Adrenal gland (tissue), 19 donors: ENCODE measurements at places on chromosomes 7 and 10. TPM values are rescaled to one million over a fixed set of nuclear protein-coding genes. Genes with fewer than 3 reads are reported as not detected.

Gene CCM2
- polyA plus RNA-seq = 72.1 TPM

DNA sequence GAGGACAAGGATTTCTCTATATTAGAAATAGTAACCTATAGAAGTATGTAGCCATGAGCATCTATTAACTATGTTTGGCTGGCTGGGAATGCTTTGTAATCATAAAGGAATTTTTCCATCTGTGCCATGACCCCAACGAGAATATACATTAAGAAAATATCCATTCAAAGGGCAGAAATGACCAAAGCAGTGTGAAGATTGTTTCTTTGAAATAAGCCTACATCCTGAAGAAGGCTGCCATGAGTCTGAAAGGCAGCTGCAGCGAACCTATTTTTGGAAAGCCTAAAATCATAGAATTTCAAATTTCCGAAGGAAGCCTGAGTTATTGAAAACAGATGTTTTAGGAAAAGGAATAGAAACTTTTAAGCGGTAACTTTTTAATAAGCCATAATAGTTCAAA lies 244.2 kb upstream of the FOXK1 start:
- H3K4me1 ChIP-seq = no peaks in the 10 kb centered on the region
- no peaks in the 10 kb centered on the region for H3K36me3 ChIP-seq
- H3K27me3 ChIP-seq = no peaks in the 10 kb centered on the region

Gene SLC26A3
- 0.03 TPM for polyA plus RNA-seq

GRCh38 chr7:129089521-129090212 lies 34.8 kb upstream of the TNPO3 start:
- H3K4me1 ChIP-seq = no peaks in the 10 kb centered on the region
- no peaks in the 10 kb centered on the region for H3K27me3 ChIP-seq
- no peak overlapping the region for H3K4me3 ChIP-seq
- no peak overlapping the region for H3K27ac ChIP-seq
- H3K36me3 ChIP-seq = no peaks in the 10 kb centered on the region

GRCh38 chr7:112357136-112357535 lies 93.1 kb upstream of the IFRD1 start:
- H3K27me3 ChIP-seq = no peaks in the 10 kb centered on the region
- no peak overlapping the region for H3K27ac ChIP-seq
- H3K4me3 ChIP-seq = no peak overlapping the region
- no peaks in the 10 kb centered on the region for H3K4me1 ChIP-seq

DNA sequence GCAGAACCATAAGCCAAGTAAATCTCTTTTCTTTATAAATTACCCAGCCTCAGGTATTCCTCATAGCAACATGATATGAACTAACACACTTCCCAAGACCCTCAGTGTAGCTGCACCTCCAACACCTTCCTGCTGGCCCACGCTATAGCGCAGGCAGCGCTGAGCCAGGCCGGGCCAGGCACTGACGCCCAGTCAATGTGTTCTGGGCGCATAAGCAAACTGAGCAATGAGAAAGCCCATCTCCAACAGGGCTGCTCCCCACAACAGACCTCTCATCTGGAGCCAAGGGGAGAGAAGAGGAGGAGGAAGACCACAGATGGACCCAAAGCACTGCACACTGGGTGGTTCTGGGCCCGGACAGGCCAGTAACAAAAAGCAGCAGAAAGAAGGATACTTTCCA lies 40.8 kb downstream of the FAM53B start:
- peak overlapping the region; percentile 94 for H3K27ac ChIP-seq
- H3K4me3 ChIP-seq = no peak overlapping the region
- no peaks in the 10 kb centered on the region for H3K36me3 ChIP-seq
- H3K4me1 ChIP-seq = peaks cover 87% of the 10 kb centered on the region

DNA sequence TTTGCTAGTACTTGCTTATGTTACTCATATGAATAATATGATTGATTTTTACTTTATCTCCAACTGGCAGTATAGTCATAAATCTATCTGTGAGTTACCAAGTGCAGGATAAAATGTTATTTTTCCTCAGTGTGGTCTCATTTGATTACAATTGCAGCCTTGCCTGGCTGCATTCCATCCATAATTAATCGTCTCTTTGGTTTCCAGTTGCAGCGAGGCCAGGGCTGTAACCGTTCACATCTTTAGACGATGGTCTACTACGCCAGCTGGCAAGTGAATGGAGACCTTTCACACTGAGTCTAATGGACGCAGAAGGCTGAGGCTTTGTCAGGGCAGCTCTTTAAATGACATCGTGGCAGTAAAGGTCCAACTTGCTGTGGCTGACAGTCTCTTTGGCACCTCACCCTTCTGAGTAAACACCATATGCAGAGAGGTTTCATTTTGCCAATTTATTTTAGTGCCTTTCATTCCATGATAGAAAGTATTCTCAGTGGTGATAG lies 84.0 kb downstream of the ARL4A start:
- peak overlapping the region; percentile 32 for H3K27ac ChIP-seq
- H3K27me3 ChIP-seq = no peaks in the 10 kb centered on the region
- no peaks in the 10 kb centered on the region for H3K36me3 ChIP-seq
- no peak overlapping the region for H3K4me3 ChIP-seq
- peak; percentile 71 for DNase-seq
- H3K4me1 ChIP-seq = no peaks in the 10 kb centered on the region

- no peak overlapping the region for H3K27ac ChIP-seq
- H3K27me3 ChIP-seq = no peaks in the 10 kb centered on the region
- H3K4me3 ChIP-seq = no peak overlapping the region
- H3K36me3 ChIP-seq = peaks cover 62% of the 10 kb centered on the region
- DNase-seq = no peak
These were observed 132.7 kb downstream of the NEURL1 start for GRCh38 chr10:103626178-103626577.

GRCh38 chr7:44103923-44104859 lies at the start of gene AEBP1:
AEBP1 (plus strand) TSS chr7:44104345; CDS start chr7:44104666, 321 bp downstream.
- no peak for DNase-seq
- no peaks in the 10 kb centered on the region for H3K27me3 ChIP-seq
- no peaks in the 10 kb centered on the region for H3K4me1 ChIP-seq
- peak within 1 kb of the TSS; percentile 18 for H3K27ac ChIP-seq

- H3K4me1 ChIP-seq = no peaks in the 10 kb centered on the region
- DNase-seq = no peak
- no peak overlapping the region for H3K27ac ChIP-seq
- H3K36me3 ChIP-seq = no peaks in the 10 kb centered on the region
- no peaks in the 10 kb centered on the region for H3K27me3 ChIP-seq
- no peak overlapping the region for H3K4me3 ChIP-seq
These were observed 9.5 kb upstream of the TAS2R60 start for GRCh38 chr7:143433759-143434158.

GRCh38 chr7:81709836-81710235 lies 60.0 kb downstream of the HGF start:
- no peaks in the 10 kb centered on the region for H3K36me3 ChIP-seq
- H3K4me1 ChIP-seq = no peaks in the 10 kb centered on the region
- no peak overlapping the region for H3K27ac ChIP-seq

DNA sequence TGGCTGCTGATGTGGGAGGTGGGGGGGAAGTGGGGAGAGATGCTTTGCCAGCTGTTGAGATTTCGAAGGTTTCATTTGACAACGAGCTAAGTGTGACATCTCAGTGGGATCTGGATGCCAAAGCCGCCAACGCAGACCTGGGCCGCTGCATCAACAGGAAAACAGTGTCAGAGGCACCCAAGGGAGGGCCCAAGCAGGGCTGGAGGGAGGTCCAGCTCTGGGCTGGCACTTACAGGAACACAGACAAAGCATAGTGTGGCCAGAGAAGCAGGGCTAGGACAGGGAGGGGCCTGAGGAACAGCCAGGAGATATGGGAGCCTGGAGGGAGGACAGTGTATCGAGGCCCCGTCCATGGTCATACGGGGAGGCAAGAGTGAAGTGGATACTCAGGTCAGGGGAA lies 73.1 kb downstream of the GTF2IRD1 start:
- no peak overlapping the region for H3K27ac ChIP-seq
- no peaks in the 10 kb centered on the region for H3K4me1 ChIP-seq
- no peaks in the 10 kb centered on the region for H3K27me3 ChIP-seq
- no peak overlapping the region for H3K4me3 ChIP-seq
- DNase-seq = no peak

GRCh38 chr10:48573045-48573444 lies 31.8 kb downstream of the ARHGAP22 start:
- no peak overlapping the region for H3K27ac ChIP-seq
- no peaks in the 10 kb centered on the region for H3K27me3 ChIP-seq
- no peak overlapping the region for H3K4me3 ChIP-seq
- no peak for DNase-seq

Gene CCDC172
- polyA plus RNA-seq = 0.16 TPM

Gene LRIT1
- polyA plus RNA-seq = not detected

Gene SPDYE2
- 0.17 TPM for polyA plus RNA-seq

- no peaks in the 10 kb centered on the region for H3K36me3 ChIP-seq
- peak; percentile 15 for DNase-seq
- H3K27me3 ChIP-seq = no peaks in the 10 kb centered on the region
- no peak overlapping the region for H3K4me3 ChIP-seq
These were observed 140.7 kb downstream of the SND1 start for GRCh38 chr7:127792528-127793342.

GRCh38 chr7:138970446-138970845 lies 10.7 kb downstream of the KIAA1549 start:
- no peak overlapping the region for H3K4me3 ChIP-seq
- no peaks in the 10 kb centered on the region for H3K36me3 ChIP-seq
- no peaks in the 10 kb centered on the region for H3K27me3 ChIP-seq
- no peak overlapping the region for H3K27ac ChIP-seq

GRCh38 chr7:14836571-14837189 lies 65.9 kb downstream of the DGKB start:
- no peaks in the 10 kb centered on the region for H3K27me3 ChIP-seq
- DNase-seq = no peak
- no peaks in the 10 kb centered on the region for H3K36me3 ChIP-seq
- no peaks in the 10 kb centered on the region for H3K4me1 ChIP-seq

DNA sequence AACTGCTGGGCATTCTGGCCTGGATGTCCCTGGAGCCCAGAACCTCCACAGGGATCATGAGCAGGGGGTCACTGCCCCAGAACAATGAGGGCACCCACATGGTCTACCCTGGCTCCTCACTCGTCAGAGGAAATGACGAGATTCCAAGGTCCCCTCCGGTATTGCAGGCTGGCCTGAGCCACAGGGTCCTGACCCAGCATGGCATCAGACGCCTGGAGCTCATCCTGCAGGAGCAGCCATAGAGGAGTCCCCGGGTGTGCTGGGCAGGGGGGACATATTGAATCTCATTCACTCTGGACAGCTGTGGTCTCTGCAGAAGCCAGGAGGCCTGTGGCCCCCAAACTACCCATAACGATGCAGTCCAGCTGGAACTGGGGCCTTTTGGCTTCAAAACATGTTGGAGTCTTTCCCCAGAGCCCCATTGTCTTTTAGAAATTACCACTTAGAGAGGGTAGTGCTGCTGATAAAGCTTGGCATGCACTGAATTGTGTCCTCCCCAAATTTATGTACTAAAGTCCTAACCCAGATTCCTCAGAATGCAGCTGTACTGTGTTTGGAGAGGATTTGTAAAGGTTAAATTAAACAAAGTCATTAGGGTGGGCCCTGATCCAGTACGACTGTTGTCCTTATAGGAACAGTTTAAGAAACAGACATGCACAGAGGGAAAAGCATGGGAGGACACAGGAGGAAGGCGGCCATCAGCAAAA lies 27.7 kb downstream of the ANXA8 start:
- no peak for DNase-seq
- no peak overlapping the region for H3K27ac ChIP-seq
- no peaks in the 10 kb centered on the region for H3K27me3 ChIP-seq
- H3K4me1 ChIP-seq = no peaks in the 10 kb centered on the region
- no peaks in the 10 kb centered on the region for H3K36me3 ChIP-seq

- no peaks in the 10 kb centered on the region for H3K36me3 ChIP-seq
- no peak overlapping the region for H3K4me3 ChIP-seq
- no peak overlapping the region for H3K27ac ChIP-seq
- H3K4me1 ChIP-seq = no peaks in the 10 kb centered on the region
- DNase-seq = no peak
- H3K27me3 ChIP-seq = no peaks in the 10 kb centered on the region
These were observed 102.7 kb downstream of the PRTFDC1 start for GRCh38 chr10:24849501-24850299.

GRCh38 chr7:11005202-11005601 lies 31.5 kb downstream of the PHF14 start:
- no peaks in the 10 kb centered on the region for H3K36me3 ChIP-seq
- no peak overlapping the region for H3K27ac ChIP-seq
- H3K4me3 ChIP-seq = no peak overlapping the region

DNA sequence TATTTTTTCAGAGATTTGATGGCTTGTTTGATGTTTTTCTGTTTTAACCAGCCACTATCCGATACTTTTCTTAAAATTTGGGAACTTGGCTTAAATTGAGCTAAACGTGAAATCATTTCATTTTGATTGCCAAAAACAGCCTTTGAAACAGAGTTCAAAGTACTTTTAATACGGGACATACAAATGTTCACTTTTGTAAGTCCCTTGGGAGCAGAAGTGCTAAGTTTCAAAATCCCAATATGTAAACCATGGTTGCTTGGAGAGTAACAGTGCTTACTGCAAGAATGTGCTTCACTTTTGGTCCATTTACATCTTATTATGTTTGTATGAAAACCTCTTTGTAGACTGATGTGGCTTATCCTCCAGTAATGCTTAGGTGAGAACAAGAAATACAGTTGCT lies 10.9 kb downstream of the PNPLA8 start:
- peaks cover 3% of the 10 kb centered on the region for H3K4me1 ChIP-seq
- no peak overlapping the region for H3K4me3 ChIP-seq
- no peak for DNase-seq
- H3K27ac ChIP-seq = no peak overlapping the region
- H3K36me3 ChIP-seq = no peaks in the 10 kb centered on the region

DNA sequence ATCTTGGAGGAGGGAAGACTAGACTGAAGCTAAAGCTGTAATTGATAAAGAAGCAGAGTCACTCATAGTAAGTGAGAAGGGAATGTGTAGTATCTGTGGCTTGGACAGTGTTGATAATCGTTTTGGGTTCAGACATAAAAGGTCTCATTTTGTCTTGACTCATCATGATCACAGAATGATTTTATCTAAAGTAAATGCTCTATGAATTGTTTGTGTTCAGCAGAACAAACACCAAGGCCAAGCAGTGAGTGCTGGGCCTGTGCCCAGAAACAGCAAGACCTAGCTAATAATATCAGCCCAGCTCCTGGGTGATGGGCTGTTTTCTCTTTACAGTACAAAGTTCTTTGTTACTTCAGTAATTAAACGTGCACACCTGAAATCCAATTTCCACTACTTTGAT lies 26.7 kb upstream of the CD36 start:
- H3K36me3 ChIP-seq = no peaks in the 10 kb centered on the region
- peak; percentile 83 for DNase-seq
- H3K4me3 ChIP-seq = no peak overlapping the region
- peaks cover 46% of the 10 kb centered on the region for H3K4me1 ChIP-seq

DNA sequence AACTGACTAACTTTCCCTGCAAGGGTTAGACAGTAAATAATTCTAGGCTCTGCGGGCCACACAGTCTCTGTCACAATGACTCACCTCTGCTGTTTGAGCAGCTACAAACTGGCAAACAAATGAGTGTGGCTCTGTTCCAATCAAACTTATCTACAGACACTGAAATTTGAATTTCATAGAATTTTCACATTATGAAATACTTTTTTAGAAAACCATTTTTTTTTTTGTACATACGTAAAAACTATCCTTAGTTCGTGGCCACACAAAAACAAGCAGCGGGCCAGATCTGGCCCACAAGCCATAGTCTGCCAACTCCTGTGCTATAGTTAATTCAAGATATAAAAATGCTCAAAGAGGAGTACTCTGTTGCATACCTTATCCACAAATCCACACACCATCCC lies 32.6 kb downstream of the PIP4K2A start:
- no peaks in the 10 kb centered on the region for H3K27me3 ChIP-seq
- no peak overlapping the region for H3K27ac ChIP-seq

Gene WEE2
- 0.09 TPM for polyA plus RNA-seq

Gene TACR2
- 0.37 TPM for polyA plus RNA-seq

GRCh38 chr7:101031082-101031481 lies 11.2 kb downstream of the MUC17 start:
- no peaks in the 10 kb centered on the region for H3K4me1 ChIP-seq
- no peaks in the 10 kb centered on the region for H3K27me3 ChIP-seq
- no peaks in the 10 kb centered on the region for H3K36me3 ChIP-seq
- H3K4me3 ChIP-seq = no peak overlapping the region
